ENCODE measurements at places on chromosomes 7 and 10.

- DNase-seq, result no peak
Observed at GRCh38 chr10:63462442-63462841, 3.3 kb downstream of the JMJD1C start.

DNA sequence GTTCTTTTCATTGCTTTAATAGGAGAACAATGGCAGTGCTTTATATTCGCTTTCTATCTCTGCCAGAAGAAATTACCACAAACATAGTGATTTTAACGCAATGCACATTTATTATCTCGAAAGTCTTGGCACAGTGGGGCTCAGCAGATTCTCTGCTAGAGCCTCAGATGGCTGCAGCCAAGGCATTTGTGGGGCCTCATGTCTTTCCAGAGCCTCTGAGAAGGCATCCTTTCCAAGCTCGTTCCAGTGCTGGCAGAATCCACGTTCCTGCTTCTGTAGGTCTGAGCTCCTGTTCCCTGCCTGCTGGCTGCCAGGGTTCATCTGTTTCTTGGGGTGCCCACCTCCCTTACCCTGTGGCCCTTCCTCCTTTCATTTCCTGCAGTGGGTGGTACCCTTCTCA, 60.2 kb downstream of the LRRC18 start:
- DNase-seq, result no peak

DNA sequence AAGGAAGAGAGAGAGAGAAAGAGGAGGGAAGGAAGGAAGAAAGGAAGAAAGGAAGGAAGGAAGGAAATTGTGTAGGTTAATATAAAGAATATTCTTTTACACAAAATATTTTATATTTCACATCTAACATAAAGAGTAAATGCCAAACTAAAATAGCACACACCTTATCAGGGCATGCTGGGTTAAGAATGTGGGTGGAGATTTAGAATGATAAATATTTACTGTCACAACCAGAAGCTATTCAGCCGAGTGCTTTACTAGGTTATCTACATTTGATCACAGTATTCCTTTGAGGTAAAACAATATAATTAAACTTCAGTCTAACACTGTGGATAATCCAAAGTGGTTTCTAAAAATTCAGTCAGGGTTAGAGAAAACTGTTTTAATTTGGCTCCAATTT, 103.3 kb downstream of the SEMA3A start:
- DNase-seq, result no peak

DNA sequence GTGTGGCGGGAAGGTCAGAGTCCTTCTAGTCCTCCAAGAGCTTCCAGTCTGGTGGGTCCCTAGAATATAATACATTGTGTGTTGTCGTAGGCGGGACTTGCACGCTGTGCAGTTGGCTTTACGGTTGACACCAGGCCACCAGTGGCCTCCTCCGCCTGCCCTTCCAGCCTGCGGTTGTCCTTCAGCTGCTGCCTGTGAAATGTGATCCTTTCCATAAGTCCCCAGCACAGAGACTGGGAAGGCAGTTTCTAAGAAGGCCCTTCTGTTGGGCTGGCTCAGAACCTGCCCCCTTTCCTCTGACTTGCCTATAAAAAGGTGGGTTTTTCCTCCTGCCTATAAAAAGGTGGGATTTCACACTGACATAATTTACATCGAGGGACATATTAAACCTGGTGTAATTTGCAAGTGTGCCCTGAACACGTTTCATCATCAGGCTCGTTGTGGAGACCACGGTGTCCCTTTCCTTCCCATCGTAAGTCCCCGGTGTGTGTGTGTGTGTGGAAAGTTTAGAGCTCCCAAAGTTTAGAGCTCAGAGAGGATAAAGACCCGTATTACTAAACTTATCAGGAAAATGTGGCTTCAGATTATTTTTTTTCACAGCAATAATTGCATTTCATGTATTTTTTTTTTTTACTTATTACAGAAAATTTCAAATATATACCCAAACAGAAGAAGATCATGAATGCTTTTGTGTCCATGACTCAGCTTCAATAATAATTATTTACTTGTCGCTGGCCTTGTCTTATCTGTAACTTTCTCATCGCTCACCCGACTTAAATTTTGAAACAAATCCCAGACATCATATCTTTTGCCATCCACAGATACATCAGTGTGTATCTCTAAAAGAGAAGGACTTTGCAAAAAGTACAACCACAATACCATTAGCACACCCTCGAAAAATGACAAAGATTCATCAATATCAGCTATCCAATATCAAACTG, 45.1 kb downstream of the CUX1 start:
- no peak for DNase-seq

DNA sequence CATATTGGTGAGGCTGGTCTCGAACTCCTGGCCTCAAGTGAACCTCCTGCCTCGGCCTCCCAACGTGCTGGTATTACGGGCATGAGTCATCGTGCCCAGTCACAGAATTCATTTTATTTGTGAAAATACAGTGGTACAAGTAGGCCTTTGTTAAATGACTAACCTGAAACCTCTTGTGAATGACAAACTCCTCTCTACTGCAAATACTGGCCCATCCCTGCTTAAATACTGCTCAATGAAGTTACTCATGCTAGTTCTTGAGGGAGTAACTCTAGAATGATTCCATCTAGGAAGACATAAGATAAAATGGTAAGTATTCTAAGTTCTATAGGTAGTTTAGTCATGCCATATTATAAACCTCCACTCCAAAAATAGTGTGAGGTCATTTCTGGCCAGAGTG, 80.7 kb downstream of the UBE2H start:
- no peak for DNase-seq

DNA sequence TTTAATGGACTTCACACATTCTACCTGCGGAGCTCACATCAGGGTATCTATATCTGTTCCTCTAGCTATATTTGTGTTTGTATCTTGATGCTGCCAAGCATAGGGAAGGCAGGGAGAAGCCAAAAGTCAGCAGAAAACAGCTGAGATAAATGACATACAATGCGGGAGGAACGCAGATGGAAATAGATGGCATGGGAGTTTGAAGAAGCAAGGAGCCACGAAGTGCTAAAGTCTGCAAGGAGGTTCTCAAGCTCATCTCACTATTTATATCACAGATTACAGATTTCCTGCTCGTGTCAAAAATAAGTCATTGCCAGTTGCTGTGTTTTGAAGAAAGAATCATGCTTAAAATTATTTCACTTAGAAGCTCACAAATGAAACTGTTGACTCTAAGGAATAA, 180.5 kb downstream of the DPP6 start:
- DNase-seq, result no peak

DNA sequence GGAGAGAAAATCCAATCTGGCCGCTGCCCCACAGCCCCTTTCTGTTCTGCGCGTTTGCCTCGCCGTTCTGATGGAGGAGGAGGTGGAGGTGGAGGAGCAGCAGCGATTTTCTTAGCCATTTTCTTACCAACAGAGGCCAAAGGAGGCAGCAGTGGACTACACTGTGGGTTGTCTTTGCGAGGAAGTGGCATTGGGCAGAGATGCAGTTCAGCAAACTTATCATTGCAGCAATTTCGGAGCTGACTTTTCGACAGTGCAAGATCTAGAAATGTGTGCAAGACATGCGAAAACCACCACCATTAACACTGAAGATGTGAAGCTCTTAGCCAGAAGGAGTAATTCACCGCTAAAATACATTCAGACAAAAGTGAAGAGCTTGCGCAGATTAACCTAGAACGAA, 1.9 kb upstream of the ARL4A start:
- no peak for DNase-seq

DNA sequence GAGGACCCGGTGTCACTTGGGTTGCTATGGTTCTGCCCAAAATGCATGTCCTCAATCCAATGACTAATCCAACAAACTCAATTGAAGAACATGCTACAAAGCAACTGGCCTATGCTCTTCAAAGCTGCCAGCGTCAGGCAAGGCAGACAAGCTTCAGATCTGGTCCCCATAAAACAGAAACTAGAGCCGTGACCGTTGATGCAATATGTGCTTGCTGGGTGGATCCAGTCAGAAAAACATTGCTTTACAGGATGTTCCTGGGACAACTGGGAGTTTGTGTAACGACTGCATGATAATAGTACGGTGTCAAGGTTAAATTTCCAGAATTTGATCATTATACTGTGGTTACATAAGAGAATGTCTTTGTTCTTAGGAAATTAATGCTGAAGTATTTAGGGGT, 120.7 kb upstream of the CTBP2 start:
- no peak for DNase-seq

GRCh38 chr7:1985042-1985441, 247.7 kb downstream of the MAD1L1 start:
- DNase-seq, result no peak

GRCh38 chr10:35379226-35380137, 43.2 kb downstream of the CCNY start:
- DNase-seq, result peak; percentile 52

GRCh38 chr10:21432266-21432665, 93.2 kb downstream of the SKIDA1 start:
- no peak for DNase-seq

GRCh38 chr7:27678617-27679260, 16.1 kb upstream of the HIBADH start:
- DNase-seq, result no peak

DNA sequence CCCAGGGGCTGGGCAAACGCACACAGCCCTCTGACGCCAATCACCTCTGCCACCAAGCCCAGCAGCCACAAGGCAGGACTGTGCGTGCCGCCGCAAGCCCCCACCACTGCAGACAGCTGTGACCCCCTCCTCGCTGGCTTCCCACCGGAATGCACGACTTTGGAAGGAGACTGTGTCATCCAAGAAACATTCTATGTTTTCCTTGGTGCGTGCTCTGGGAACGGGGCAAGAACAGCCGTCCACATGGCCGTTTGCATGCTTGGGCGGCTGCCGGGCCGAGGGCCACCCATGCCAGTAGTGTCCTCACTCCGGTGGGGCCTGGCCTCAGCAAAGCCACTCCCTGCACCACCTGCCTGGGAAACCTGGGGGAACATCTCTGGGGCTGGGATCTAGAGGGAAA, 17.6 kb upstream of the ELN start:
- DNase-seq, result no peak

DNA sequence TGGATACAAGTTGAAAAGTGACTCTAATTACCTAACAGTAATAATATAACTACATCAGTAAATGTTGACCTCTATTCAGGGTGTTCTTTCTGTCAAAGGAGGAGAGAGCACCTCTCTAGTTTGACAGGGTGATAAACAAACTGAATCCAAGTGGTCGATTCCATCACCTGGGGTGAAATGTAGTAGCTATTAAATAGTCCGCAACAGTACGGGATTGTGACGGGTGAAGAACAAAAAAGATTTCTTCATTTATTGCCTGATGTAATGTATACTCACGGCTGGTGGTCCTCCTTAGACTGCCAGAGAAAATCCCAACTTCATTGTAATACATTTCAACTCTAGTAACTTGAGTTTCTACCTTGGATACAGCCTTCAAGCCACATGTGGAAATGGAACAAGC, 292.5 kb upstream of the CELF2 start:
- no peak for DNase-seq

DNA sequence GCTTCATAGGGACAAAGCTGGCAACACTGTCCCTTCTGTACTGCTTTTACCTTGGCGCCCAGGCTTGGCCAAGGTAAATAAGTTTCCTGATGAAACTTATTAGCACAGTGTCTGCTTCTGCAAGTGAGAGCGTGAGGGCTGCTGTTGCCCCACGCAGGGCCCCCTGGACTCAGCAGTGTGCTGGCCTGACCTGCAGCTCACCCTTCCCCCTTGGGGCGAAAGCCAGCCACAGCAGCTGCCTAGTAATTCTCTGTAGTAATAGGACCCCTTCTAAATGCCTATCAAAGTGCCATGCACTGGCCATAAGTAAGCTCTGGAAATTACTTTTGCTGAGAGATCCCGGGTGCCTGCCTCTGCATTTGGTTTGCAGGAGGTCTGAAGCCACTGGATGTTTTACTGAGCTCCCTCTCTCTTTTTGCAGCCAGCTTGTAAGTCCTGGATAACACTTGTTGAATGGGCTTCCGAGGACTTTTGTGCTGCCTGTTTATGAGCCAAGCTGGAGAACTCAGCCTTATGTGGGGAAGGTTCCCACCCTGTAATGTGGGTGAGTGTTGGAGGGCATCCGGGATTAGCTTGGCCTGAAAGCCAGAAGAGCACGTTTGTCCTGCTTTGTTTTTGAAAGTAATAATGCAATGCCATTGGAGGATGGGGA, 293.9 kb downstream of the C7orf25 start:
- DNase-seq, result no peak

DNA sequence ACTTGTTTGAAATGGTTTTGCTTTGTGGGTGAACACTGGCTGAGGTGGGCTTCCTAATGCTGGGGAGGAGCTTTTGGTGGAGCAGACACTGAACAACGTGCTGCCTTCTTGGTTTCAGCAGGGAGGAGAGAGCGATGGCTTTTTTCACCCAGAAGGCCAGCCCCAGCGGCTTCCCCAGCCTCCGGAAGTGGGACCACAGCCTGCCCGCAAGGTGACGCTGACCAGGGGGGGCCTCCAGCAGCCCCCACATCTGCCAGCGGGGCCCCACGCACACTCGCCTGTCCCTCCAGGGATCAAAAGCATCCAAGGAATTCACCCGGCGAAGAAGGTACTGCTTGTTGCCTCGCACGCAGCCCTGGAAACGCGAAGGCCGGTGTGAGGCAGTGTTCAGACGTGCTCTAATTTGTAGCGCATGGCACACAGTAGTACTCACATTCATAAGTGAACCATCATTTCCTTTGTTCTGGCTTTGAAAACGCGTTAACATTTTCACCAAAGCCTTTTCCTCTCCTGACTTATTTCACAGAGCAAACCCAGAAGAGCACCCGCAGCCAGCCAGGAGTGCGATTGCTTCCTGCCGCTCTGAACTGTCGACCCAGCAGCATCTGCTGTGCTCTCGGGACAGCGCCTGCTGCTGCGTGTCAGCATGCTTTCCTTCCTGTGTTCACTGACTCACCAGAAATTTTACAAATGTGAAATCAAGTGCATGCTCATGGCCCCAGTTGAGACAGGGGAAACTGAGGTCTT, 48.4 kb downstream of the SHH start:
- peak; percentile 83 for DNase-seq

GRCh38 chr7:12769444-12769843, 82.0 kb downstream of the ARL4A start:
- DNase-seq, result no peak

DNA sequence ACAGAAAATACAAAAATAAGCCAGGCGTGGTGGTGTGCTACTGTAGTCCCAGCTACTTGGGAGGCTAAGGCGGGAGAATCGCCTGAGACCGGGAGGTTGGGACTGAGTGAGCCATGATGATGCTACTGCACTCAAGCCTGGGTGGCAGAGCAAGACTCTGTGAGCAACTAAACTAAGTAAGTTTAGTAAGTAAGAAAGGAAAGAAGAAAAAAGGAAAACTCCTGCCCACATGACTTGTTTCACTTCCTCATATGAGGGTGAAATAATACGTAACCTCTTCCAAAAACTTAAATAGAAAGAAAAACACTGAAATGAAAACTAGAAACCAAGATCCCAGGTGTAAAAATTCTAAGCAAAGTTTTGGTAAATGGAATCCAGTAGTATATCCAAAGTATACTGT, 79.6 kb downstream of the LARP4B start:
- no peak for DNase-seq

Measured in DND-41 (cell line).